ENCODE measurements at places on chromosomes 13 and 19.

DNA sequence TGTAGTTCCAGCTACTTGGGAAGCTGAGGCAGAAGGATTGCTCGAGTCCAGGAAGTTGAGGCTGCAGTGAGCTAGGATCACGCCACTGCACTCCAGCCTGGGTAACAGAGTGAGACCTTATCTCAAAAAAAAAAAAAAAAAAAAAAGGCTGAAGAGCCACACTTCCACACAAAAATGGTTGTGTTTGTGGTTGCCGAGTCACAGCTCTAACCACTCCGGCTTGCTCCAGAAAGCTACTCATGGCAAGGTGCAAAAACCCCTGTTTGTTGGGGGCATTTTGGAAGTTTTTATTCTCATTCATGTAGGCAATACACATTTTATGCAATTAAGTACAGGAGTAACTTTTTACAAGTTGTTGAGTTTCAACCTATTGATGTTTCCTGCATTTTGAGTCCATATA lies 93.5 kb downstream of the INSR start:
- DNase-seq = no peak

DNA sequence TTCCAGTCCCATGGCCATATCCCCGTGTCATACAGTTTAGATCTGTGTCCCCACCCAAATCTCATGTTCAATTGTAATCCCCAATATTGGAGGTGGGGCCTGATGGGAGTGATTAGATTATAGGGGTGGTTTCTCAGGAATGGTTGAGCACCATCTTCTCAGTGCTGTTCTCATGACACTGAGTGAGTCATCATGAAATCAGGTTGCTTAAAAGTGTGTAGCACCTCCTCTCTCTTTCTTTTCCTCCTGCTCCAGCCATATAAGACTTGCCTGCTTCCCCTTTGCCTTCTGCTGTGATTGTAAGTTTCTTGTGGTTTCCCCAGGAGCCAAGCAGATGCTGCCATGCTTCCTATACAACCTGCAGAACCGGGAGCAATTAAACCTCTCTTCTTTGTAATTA lies 197.8 kb downstream of the NALCN start:
- DNase-seq = no peak

- no peak for DNase-seq
These were observed 12.6 kb downstream of the KLC3 start for GRCh38 chr19:45352914-45353796.

DNA sequence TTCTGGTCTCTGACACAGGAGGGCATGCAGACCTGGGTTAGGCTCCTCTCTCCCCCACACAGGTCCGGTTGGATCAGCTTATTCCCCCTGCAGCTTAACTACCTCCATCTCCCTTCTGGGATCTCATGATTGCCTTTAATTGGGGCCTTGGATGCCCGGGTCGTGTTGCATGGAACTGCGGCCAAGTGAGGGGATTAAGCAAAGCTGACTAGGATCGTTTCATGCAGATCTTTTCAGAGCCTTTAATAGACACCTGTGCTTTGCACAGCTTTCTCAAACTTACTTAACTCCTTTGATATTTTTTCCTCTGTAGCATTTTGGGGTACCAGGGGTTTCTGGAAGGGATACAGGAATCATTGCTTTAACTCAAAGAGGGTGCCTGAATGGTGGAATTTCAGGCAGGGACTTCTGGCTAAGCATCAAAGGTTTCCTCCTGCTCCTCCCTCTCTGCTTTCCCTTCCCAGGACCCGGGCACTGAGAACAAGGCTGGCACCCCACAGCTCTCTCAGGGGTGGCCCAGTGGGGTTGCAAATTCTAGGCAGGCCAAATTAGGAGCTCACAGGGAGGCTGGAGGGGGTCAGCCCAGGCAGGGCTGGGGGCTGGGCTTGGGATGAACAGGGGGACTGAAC lies 477 bp downstream of the NFILZ start:
- no peak for DNase-seq

- DNase-seq = no peak
These were observed 184.0 kb downstream of the SLC7A1 start for GRCh38 chr13:29411481-29411880.

Data from WERI-Rb-1 (cell line).